Vagina (tissue), 2 donors: ENCODE measurements at places on chromosomes 1 and 21. TPM values are rescaled to one million over a fixed set of nuclear protein-coding genes. Genes with fewer than 3 reads are reported as not detected.
A peak's percentile ranks its signal among the peaks of the same experiment; 100 is the strongest.

- no peaks in the 10 kb centered on the region for H3K36me3 ChIP-seq
- H3K4me1 ChIP-seq: peaks cover 96% of the 10 kb centered on the region
- no peaks in the 10 kb centered on the region for H3K27me3 ChIP-seq
Measured at GRCh38 chr1:19429611-19430010, 55.7 kb downstream of the CAPZB start.

- no peaks in the 10 kb centered on the region for H3K4me1 ChIP-seq
- H3K4me3 ChIP-seq: no peak overlapping the region
- no peaks in the 10 kb centered on the region for H3K27me3 ChIP-seq
- DNase-seq: no peak
- H3K27ac ChIP-seq: no peak overlapping the region
- H3K36me3 ChIP-seq: no peaks in the 10 kb centered on the region
Measured at GRCh38 chr21:40717028-40717427, 129.9 kb downstream of the DSCAM start.

- H3K36me3 ChIP-seq: no peaks in the 10 kb centered on the region
- no peak overlapping the region for H3K27ac ChIP-seq
- H3K4me1 ChIP-seq: peaks cover 7% of the 10 kb centered on the region
Measured at GRCh38 chr1:88736633-88737248, 52.7 kb downstream of the PKN2 start.

GRCh38 chr1:169572187-169572586, 14.1 kb downstream of the F5 start:
- H3K4me1 ChIP-seq: no peaks in the 10 kb centered on the region
- H3K27ac ChIP-seq: no peak overlapping the region
- no peaks in the 10 kb centered on the region for H3K36me3 ChIP-seq
- no peaks in the 10 kb centered on the region for H3K27me3 ChIP-seq
- DNase-seq: no peak

DNA sequence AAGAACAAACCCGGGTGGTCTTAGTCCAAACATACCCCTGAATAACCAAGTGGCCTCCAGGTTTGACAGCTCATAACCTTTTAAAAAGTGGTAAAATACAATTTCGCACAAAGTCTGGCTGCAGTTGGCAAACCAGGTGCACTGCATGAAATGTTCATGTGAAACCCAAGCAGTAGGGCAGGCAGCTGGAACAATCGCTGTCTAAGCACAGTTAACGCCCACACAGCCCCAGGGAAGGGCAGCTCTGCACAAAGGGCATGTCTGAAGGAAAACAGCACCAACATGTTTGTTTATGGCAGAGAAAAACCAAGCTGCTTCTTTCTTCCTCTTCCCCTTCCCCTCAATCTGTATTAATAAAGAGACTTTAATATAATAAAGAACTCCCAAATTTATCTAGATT, 49.5 kb downstream of the KIAA1614 start:
- no peaks in the 10 kb centered on the region for H3K27me3 ChIP-seq
- DNase-seq: no peak
- peaks cover 7% of the 10 kb centered on the region for H3K4me1 ChIP-seq
- no peak overlapping the region for H3K4me3 ChIP-seq
- no peaks in the 10 kb centered on the region for H3K36me3 ChIP-seq

- no peak overlapping the region for H3K27ac ChIP-seq
- H3K4me1 ChIP-seq: no peaks in the 10 kb centered on the region
- DNase-seq: no peak
Measured at GRCh38 chr21:17671733-17672132, 59.0 kb upstream of the BTG3 start.

GRCh38 chr1:175338387-175339135, 146.0 kb upstream of the KIAA0040 start:
- no peaks in the 10 kb centered on the region for H3K27me3 ChIP-seq
- no peak overlapping the region for H3K27ac ChIP-seq
- H3K4me1 ChIP-seq: no peaks in the 10 kb centered on the region
- no peak overlapping the region for H3K4me3 ChIP-seq
- H3K36me3 ChIP-seq: no peaks in the 10 kb centered on the region

DNA sequence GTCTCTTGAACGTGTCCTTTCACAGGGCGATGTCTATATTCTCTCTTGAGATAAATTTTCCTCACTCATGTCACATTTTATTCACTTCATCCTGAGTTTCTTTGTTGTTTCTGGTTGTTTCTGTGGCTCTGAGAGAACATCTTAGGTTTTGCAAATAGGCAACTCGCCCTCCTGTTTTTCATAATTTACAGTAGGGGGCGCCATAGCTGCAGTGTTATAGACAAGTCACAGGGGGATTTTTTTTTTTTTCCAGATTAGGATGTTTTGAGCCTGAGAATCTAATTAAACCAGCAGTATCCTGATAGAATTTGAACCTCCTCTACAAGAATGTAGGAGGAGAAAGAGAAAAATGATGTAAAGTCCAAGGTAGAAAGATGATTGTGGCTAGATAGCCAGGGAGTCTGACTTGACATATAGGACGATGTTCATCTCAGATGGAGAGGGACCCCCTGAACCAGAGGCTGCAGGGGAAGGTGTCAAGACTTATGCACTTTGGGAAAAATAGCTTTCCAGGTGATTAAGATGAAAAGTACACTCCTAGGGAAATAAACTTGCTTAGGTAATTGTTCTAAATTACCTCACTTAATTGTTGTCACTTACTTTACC, 76.3 kb downstream of the ZP4 start:
- no peak overlapping the region for H3K27ac ChIP-seq
- no peak overlapping the region for H3K4me3 ChIP-seq
- H3K4me1 ChIP-seq: no peaks in the 10 kb centered on the region
- H3K27me3 ChIP-seq: no peaks in the 10 kb centered on the region
- no peaks in the 10 kb centered on the region for H3K36me3 ChIP-seq
- no peak for DNase-seq

GRCh38 chr1:36100376-36100775, 11.7 kb downstream of the ADPRS start:
- no peaks in the 10 kb centered on the region for H3K27me3 ChIP-seq
- DNase-seq: no peak
- H3K27ac ChIP-seq: peak overlapping the region; percentile 49
- H3K4me3 ChIP-seq: no peak overlapping the region
- peaks cover 9% of the 10 kb centered on the region for H3K4me1 ChIP-seq

DNA sequence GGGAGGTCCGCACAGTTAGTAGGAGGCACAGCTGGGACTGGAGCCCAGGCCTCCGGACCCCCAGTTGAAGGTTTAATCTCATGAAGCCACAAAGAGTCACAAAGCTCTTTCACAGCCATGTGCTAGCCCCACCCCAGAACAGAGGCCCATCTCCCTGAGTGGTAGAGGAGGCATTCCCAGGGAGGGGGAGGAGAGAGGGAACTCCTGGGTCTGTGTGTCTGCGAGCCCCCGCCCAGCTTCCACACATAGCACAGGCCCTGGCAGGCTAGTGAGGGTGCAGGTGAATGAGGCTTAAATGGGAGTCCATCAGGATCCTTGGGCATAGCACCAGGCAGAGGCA, 197.8 kb downstream of the MATN1 start:
- peaks cover 51% of the 10 kb centered on the region for H3K4me1 ChIP-seq
- H3K27me3 ChIP-seq: no peaks in the 10 kb centered on the region
- H3K36me3 ChIP-seq: no peaks in the 10 kb centered on the region
- H3K27ac ChIP-seq: peak overlapping the region; percentile 88

GRCh38 chr1:219701476-219701875, 88.6 kb upstream of the ZC3H11B start:
- H3K27ac ChIP-seq: no peak overlapping the region
- H3K36me3 ChIP-seq: no peaks in the 10 kb centered on the region
- H3K4me3 ChIP-seq: no peak overlapping the region
- no peak for DNase-seq
- H3K27me3 ChIP-seq: no peaks in the 10 kb centered on the region
- no peaks in the 10 kb centered on the region for H3K4me1 ChIP-seq

- peak overlapping the region; percentile 97 for H3K27ac ChIP-seq
- no peak for DNase-seq
- peaks cover 48% of the 10 kb centered on the region for H3K4me1 ChIP-seq
- peak overlapping the region; percentile 91 for H3K4me3 ChIP-seq
Measured at GRCh38 chr1:66931590-66931989, 6.8 kb downstream of the MIER1 start.

- no peak overlapping the region for H3K4me3 ChIP-seq
- no peak overlapping the region for H3K27ac ChIP-seq
- no peaks in the 10 kb centered on the region for H3K4me1 ChIP-seq
- H3K36me3 ChIP-seq: no peaks in the 10 kb centered on the region
Measured at GRCh38 chr1:72397786-72398185, 115.4 kb upstream of the NEGR1 start.

DNA sequence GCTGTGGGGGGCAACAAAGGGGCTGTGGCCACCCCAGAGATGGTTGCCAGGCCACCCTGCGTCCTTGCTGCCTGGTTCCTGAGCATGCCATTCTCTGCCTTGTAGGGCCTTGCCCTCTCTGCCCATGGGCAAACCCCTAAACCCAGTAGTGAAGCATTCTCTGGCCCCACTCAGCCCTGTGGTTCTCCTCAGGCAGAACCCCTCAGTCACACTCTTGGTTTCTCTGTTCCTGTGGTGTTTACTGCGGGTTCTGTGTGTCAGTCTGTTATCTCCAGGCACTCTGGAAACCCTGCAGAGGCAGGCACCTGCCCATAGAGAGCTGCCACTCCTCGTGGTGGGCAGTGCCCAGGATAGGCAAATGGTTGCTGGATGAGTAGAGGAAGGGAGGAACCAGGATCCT, 41.1 kb upstream of the IL19 start:
- H3K27me3 ChIP-seq: no peaks in the 10 kb centered on the region
- DNase-seq: no peak
- peaks cover 37% of the 10 kb centered on the region for H3K4me1 ChIP-seq
- H3K36me3 ChIP-seq: peaks cover 48% of the 10 kb centered on the region
- no peak overlapping the region for H3K27ac ChIP-seq
- no peak overlapping the region for H3K4me3 ChIP-seq

GRCh38 chr21:16241479-16241963, 511.7 kb downstream of the USP25 start:
- H3K4me3 ChIP-seq: no peak overlapping the region
- no peak for DNase-seq
- no peaks in the 10 kb centered on the region for H3K36me3 ChIP-seq
- no peaks in the 10 kb centered on the region for H3K27me3 ChIP-seq
- H3K27ac ChIP-seq: peak overlapping the region; percentile 63

- DNase-seq: no peak
- H3K27me3 ChIP-seq: no peaks in the 10 kb centered on the region
- H3K4me3 ChIP-seq: no peak overlapping the region
- peaks cover 11% of the 10 kb centered on the region for H3K4me1 ChIP-seq
Measured at GRCh38 chr1:219784660-219785381, 143.5 kb downstream of the SLC30A10 start.

DNA sequence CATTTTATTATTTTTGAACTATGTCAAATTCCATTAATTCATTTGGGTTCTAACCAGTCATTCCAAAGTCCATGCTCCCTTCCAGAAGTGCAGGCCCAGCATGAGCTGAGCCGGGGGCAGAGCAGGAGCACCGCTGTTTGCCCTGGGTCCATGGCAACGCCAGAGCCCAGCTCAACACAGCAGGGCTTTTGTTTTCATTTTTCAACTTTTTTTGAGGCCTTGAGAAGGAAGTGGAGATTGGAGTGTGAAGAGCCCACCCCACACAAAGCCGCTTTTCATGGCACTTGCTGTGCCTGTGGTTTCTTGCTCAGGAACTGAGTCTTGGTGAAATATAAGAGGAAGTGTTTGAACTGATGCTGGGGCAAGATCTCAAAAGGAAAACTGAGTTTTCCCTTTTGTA, 13.2 kb upstream of the PRMT2 start:
- DNase-seq: no peak
- H3K36me3 ChIP-seq: no peaks in the 10 kb centered on the region
- no peak overlapping the region for H3K27ac ChIP-seq
- H3K27me3 ChIP-seq: no peaks in the 10 kb centered on the region
- H3K4me1 ChIP-seq: no peaks in the 10 kb centered on the region

DNA sequence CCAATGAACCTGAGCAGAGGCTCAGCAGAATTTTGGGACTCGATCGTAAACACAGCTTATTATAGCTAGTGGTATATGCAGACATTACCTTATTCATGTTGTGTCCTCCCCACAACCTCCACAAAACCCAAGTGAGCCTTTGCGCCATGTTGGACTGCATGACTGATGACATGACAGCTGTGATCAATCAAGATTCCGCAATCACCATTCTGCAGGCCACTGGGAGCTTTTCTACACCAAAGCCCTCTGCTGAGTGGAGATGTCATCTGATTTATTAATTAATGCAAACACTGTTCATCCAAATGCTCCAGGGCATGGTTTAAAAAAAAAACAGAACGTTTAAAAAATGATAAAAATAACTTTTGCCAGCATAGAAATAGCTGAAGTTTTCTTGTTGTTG, 7.9 kb upstream of the SRP9 start:
- no peak overlapping the region for H3K27ac ChIP-seq
- H3K27me3 ChIP-seq: no peaks in the 10 kb centered on the region
- DNase-seq: no peak

- no peak overlapping the region for H3K27ac ChIP-seq
- no peak overlapping the region for H3K4me3 ChIP-seq
- no peaks in the 10 kb centered on the region for H3K27me3 ChIP-seq
Measured at GRCh38 chr21:15534450-15534886, 195.3 kb upstream of the USP25 start.

DNA sequence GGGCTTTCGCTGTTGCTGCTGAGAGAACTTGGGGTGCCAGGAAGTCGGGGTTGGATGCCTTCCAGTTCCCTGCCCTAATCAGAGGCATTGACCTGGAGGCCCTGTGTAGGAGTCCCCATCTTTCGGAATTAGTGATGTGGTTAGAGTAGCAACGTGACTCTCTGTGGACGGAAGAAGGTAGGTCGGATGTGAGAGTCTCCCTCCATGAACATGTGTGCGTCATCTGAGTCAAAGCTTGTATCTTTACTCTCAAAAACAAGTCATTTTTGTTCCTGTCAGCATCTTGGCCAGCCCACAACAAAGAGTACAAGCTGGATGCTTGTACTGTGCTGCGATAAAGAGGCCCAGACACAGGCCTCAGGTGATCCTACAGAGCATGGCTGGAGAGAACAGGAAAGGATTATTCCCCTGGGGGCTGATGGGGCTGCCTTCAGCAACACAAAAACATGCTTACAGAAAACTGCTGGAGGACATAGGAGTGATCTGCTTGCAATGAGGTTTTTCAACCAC, 31.0 kb upstream of the IL10 start:
- no peaks in the 10 kb centered on the region for H3K36me3 ChIP-seq
- DNase-seq: no peak
- no peak overlapping the region for H3K27ac ChIP-seq
- no peak overlapping the region for H3K4me3 ChIP-seq
- H3K4me1 ChIP-seq: no peaks in the 10 kb centered on the region
- no peaks in the 10 kb centered on the region for H3K27me3 ChIP-seq

- no peaks in the 10 kb centered on the region for H3K27me3 ChIP-seq
- no peak overlapping the region for H3K4me3 ChIP-seq
- H3K4me1 ChIP-seq: peaks cover 64% of the 10 kb centered on the region
Measured at GRCh38 chr21:44866780-44867179, 6.7 kb downstream of the PTTG1IP start.

Gene ZZZ3
- 63.1 TPM for total RNA-seq

Gene TRIM67
- not detected for total RNA-seq

Gene CSRP1
- 729 TPM for total RNA-seq

Gene TRABD2B
- total RNA-seq: 5.6 TPM

Gene CLCA4
- total RNA-seq: 44.0 TPM

Gene ST6GALNAC3
- total RNA-seq: 21.1 TPM
